ENCODE measurements at places on chromosomes 12 and 14. TPM values are rescaled to one million over a fixed set of nuclear protein-coding genes. Genes with fewer than 3 reads are reported as not detected.

- no peak for DNase-seq
- H3K27ac ChIP-seq, result peak overlapping the region; percentile 23
- H3K36me3 ChIP-seq, result peaks cover 15% of the 10 kb centered on the region
- H3K4me3 ChIP-seq, result no peak overlapping the region
Measured at GRCh38 chr12:65209655-65210043, 40.3 kb downstream of the LEMD3 start.

DNA sequence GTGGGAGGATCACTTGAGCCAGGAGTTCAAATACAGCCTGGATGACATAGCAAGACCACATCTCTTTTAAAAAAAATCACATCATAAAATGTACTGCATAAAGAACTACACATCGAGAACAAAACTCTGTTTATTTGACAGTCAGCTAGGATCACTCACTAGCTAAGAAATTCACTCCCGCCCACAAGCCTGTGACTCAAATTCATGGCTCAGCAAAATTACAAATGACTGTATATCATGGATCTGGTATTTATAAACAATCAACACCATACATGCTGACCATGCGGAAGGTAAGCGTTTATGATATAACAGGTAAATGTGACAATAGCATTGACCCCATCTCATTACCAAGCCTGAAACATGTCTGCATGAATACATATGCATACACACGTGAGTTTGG is 206.5 kb downstream of the EFCAB11 start:
- peak; percentile 53 for DNase-seq
- no peaks in the 10 kb centered on the region for H3K27me3 ChIP-seq
- H3K36me3 ChIP-seq, result peaks cover 2% of the 10 kb centered on the region
- no peak overlapping the region for H3K27ac ChIP-seq

DNA sequence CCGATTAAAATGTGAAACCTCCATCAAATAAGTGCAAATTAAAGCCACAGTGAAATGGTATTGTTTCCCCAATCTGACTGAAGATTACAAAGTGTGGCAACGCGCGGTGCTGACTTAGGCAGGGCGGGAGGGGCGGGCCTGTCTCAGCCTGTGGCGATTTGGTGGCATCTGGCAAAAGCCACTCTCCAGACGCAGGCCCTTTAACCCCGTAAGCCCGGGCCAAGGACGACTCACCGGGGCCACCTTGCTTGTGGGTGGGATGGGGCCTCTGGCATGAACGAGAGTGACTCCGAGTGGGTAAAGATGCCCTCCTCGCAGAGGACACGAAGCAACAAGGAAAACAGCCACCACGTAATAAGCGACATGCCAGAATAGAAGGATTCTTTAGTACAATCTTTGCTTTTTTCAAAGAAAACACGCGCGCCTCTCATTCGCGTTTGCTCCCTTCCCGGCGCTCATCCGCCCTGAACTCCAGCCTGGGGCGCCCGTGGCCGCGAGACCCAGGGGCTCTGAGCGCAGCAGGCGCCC is 815 bp downstream of the DEGS2 start:
- DNase-seq, result no peak
- H3K4me3 ChIP-seq, result peak overlapping the region; percentile 41
- H3K27ac ChIP-seq, result no peak overlapping the region
- H3K4me1 ChIP-seq, result peaks cover 3% of the 10 kb centered on the region
- peaks cover 27% of the 10 kb centered on the region for H3K27me3 ChIP-seq

DNA sequence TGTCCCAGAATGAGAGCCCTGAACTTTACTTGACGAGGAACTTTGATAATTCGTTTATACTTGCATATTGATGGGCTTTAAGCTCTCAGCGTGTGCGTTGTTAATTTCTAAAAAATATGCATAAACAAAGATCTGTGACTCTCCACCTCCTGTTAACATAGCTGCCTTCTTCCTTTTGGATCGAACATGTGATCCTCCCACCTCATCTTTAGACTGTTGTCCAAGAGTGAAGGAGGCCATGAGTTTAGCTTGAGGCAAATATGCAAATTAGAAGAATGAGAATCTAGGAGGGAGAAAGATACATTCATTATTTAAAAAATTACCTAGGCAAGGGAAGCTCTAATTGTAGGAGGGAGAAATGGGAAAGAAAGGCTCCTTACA is 617 bp downstream of the TTC8 start:
- H3K36me3 ChIP-seq, result no peaks in the 10 kb centered on the region
- H3K27ac ChIP-seq, result no peak overlapping the region
- H3K4me3 ChIP-seq, result peak overlapping the region; percentile 94
- no peaks in the 10 kb centered on the region for H3K27me3 ChIP-seq
- no peak for DNase-seq
- H3K4me1 ChIP-seq, result peaks cover 10% of the 10 kb centered on the region

DNA sequence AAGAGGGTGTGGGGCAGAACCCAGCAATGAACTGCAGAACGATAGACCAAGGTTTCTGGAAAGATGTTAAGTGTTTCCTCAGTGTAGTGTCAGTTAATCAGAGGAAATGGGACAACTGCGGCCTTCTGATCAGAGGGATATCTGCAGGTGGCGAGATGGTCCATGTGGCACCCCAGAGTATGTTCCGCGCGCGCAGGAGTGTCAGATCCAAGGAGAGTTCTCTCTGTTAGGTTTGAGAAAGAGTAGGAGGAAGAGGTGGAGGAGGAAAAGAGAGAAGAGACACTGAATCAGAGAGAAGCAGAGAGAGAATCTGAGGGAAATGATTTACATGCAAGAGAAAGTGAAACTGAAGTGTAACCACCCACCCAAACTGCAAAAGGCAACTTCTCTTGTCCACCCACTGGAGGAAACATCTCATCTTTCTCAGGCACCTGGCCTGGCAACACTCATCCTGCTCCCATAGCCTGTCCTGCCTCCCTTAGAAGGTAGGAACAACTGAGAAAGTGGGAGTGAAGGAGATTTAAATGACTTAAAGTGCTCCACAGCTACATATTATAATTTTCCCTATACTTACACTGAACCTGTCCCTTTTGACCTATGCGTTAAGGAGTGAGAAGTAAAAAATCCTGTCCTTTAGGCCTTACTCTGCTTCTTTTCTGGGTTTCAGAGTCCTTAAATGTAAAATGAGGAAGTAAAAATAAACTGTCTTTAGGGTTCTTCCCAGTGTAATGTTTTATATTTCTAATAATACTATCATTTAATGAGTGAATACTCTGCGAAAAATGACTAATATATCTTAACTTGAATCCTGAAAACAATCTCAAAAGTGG is 6.8 kb upstream of the TESPA1 start:
- H3K36me3 ChIP-seq, result peaks cover 2% of the 10 kb centered on the region
- H3K4me1 ChIP-seq, result peaks cover 56% of the 10 kb centered on the region
- no peaks in the 10 kb centered on the region for H3K27me3 ChIP-seq
- H3K27ac ChIP-seq, result peak overlapping the region; percentile 91

SOAT2 gene
- total RNA-seq, result 1.5 TPM

KRT80 gene
- not detected for total RNA-seq

- no peaks in the 10 kb centered on the region for H3K27me3 ChIP-seq
- no peak for DNase-seq
- H3K27ac ChIP-seq, result no peak overlapping the region
- peaks cover 27% of the 10 kb centered on the region for H3K4me1 ChIP-seq
- H3K36me3 ChIP-seq, result peaks cover 9% of the 10 kb centered on the region
Measured at GRCh38 chr12:93852173-93852591, 175.0 kb downstream of the CRADD start.

PIWIL1 gene
- total RNA-seq, result not detected

DNA sequence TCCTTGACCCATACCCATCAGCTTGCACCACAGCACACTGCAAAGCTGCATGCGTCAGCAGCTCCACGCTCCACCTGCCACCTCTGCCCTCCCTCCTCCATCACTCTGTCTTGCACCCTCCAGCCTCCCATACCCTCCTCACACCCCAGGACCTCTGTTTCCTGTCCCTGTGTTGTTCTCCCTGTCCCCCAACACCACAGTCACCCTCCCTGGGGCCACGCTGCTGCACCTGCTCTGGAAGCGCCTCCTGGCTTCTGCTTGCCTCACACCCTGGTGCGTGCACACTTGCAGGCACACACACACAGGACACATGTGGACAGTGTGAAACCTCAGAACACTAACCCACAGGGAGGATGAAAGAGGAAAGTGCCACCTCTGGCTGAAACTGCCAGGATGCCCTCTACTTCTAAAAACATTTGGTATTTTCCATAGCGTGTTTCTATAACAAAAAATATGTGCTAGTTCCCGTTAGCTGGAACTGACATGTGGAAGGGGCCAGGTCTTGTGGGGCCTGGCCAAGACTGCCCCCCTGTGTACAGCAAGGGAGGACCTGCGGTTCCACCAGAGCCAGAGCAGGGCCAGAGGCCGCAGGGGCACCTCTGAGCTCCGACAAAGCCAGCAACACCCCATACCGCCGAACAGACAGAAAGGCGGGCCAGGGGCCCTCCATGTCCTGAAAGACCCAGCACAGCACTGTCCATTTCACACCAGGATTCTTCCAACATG is 10.0 kb downstream of the BRF1 start:
- H3K4me3 ChIP-seq, result no peak overlapping the region
- H3K36me3 ChIP-seq, result no peaks in the 10 kb centered on the region
- no peaks in the 10 kb centered on the region for H3K27me3 ChIP-seq
- DNase-seq, result no peak
- H3K27ac ChIP-seq, result no peak overlapping the region
- peaks cover 35% of the 10 kb centered on the region for H3K4me1 ChIP-seq

DNA sequence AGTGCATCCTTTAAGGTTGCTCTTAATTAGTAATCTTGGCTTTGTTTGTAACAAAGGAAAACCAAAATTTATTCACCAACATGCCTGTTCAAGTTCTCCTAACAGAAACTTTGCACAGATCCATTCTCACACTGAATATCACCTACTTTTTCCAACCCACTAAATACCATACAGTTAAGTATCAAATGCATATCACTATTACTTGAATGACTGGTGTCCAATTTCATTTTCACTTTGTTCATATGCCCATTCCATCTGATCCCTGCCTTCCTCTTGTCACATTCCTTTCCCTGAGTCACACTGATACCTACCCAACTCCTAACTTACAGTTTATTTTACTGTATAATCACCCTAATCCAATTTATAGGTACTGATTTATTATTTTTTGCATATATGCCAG is 286.4 kb downstream of the NELL2 start:
- no peaks in the 10 kb centered on the region for H3K27me3 ChIP-seq
- peaks cover 8% of the 10 kb centered on the region for H3K36me3 ChIP-seq
- H3K4me3 ChIP-seq, result no peak overlapping the region
- no peaks in the 10 kb centered on the region for H3K4me1 ChIP-seq
- no peak overlapping the region for H3K27ac ChIP-seq

DNA sequence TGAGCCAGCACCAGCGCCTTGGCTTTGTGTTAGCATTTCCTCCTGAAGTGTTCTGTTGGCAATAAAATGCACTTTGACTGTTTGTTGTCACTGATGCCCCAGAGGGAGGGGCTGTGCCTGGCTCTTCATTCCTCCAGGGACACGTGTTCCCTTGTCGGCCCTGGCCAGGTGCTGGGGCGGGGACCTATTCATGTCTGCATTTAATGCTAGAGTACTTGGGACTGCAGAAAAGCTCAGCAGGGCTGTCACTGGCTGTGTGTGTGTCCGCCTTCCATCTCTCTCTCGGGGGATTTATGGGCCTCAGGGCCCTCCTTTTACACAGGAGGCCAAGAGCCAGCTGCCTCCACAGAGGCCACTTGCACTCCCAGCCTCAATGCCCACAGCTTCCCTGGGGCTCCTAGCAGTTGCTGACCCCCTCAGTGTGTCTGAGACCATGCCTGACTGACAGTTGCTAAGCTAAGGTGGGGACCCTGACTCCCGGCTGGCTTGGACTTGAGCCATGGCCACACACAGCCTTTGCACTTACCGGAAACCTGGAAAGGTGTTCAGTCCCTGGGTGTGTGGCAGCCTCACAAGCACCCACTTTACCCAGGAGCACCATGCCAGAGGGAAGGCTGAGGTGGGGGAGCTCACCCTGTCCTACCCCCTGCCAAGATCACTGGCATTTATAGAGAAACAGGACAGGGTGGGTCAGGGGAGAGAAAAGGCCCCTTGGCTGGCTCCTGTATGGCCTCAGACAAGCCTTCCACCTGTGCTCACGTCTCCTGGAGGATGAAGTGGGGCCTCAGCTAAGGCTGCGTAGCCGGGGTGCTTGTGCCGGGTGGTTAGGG is 27.8 kb downstream of the HIP1R start:
- H3K4me1 ChIP-seq, result no peaks in the 10 kb centered on the region
- H3K4me3 ChIP-seq, result no peak overlapping the region
- H3K36me3 ChIP-seq, result peaks cover 7% of the 10 kb centered on the region
- DNase-seq, result no peak
- H3K27ac ChIP-seq, result no peak overlapping the region
- no peaks in the 10 kb centered on the region for H3K27me3 ChIP-seq

CLEC1B gene
- not detected for total RNA-seq

DNA sequence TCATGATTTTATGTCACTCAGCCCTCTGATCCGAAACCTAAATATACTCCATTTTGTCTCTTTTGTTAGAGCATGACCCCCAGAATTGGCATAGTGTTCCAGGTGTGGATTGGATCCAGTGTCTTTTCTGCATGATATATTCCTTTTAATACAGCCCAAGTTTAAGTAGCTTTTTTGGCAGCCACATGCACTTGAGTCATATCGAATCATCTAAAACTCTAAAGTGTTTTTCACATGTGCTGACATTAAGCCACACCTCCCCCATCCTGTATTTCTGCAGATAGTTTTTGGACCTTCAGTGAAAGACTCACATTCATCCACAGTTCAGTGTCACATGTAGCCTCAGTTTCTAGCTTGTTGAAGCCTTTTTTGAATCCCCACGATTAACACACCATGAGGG is 30.6 kb downstream of the BORCS5 start:
- no peak overlapping the region for H3K4me3 ChIP-seq
- peaks cover 40% of the 10 kb centered on the region for H3K36me3 ChIP-seq
- no peaks in the 10 kb centered on the region for H3K27me3 ChIP-seq
- H3K4me1 ChIP-seq, result peaks cover 47% of the 10 kb centered on the region
- no peak for DNase-seq

GRCh38 chr14:85576218-85576617 is 46.3 kb downstream of the FLRT2 start:
- no peaks in the 10 kb centered on the region for H3K36me3 ChIP-seq
- no peak overlapping the region for H3K27ac ChIP-seq
- no peak for DNase-seq

- H3K4me3 ChIP-seq, result no peak overlapping the region
- peaks cover 60% of the 10 kb centered on the region for H3K4me1 ChIP-seq
Measured at GRCh38 chr12:4120316-4120917, 153.1 kb upstream of the CCND2 start.

SSPN gene
- total RNA-seq, result not detected

HCAR3 gene
- not detected for total RNA-seq

GRCh38 chr12:49272790-49273725 is 8.2 kb downstream of the TUBA1C start:
- DNase-seq, result no peak
- no peaks in the 10 kb centered on the region for H3K27me3 ChIP-seq
- peaks cover 17% of the 10 kb centered on the region for H3K4me1 ChIP-seq
- peaks cover 35% of the 10 kb centered on the region for H3K36me3 ChIP-seq
- H3K27ac ChIP-seq, result no peak overlapping the region
- no peak overlapping the region for H3K4me3 ChIP-seq
